ENCODE measurements at places on chromosomes 4 and X. TPM values are rescaled to one million over a fixed set of nuclear protein-coding genes. Genes with fewer than 3 reads are reported as not detected.
A peak's percentile ranks its signal among the peaks of the same experiment; 100 is the strongest.

DNA sequence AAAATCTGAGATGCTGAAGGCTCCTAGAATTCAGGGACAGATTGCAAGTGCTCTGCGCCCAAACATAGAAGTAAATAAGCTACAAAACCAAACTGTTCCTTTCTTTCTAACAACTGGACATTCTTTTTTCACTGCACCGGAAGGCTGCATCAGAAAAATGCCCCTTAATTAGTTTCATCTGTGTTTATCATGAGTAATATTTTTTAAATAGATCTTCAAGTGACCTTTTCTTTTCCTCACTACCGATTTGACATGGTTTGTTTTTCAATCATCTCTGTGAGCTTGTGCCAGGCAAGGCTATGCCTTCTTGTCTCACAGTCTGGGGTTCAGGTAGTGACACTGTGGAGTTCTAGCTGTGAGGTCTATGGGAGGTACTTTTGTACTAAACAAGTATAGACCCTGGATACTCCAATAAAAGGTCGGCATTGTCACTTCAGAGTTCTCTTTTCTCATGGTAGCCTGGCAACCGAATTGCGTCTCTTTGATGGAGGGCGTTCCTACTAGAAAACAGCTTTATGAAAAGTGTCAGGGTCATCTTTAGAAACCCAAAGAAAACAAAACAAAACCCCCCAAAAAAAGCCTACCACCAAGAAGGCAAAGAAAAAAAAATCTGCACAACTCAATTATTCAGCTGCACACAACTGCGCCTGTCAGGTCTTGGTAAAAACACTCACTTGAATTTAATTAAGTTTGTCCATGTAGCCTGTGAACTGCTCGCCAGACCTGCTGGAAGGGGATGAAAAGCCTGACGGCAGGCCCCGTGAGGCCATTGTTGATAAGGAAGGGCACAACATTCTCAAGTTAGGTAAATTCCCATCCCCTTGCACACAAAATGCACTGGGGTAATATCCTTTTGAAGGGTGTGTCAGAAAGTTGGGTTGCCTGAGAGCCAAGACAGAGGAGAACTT, 22.8 kb upstream of the ADAMTS3 start:
- no peaks in the 10 kb centered on the region for H3K4me1 ChIP-seq
- no peak for DNase-seq
- H3K36me3 ChIP-seq, result no peaks in the 10 kb centered on the region
- H3K4me3 ChIP-seq, result no peak overlapping the region
- H3K27ac ChIP-seq, result no peak overlapping the region

- no peaks in the 10 kb centered on the region for H3K27me3 ChIP-seq
- H3K36me3 ChIP-seq, result no peaks in the 10 kb centered on the region
- H3K4me1 ChIP-seq, result no peaks in the 10 kb centered on the region
- no peak overlapping the region for H3K27ac ChIP-seq
- DNase-seq, result no peak
Observed at GRCh38 chr4:79272126-79272525, 53.7 kb downstream of the NAA11 start.

DNA sequence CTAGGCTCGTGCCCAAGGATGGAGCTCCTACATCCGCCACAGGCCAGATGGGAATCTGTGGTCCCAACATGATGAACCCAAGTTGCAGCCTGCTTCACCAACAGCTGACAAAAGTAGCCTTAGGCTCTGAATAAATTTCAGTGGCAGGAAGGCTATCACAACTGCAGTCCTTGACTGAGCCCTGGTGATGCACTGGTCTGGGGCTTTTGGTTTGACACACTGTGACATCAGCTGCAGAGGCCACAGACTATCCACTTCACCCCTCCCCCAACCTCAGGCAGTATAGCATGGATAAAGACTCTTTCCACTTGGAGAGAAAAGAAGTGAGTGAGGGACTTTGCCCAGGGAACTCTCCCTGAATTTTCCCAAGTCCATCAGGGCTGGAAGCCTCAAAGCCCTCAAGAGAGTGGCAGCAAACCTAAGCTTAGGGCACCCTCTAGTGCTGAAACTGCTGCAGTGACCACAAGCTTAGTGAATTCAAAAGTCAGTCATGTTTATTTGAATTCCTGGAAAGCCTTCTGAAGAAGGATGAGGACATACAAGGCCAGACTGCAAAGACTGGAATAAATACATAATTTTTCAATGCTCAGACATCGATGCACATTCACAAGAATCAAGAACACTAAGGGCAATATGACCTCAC, 135.0 kb upstream of the TENT5D start:
- H3K27ac ChIP-seq, result no peak overlapping the region
- no peaks in the 10 kb centered on the region for H3K4me1 ChIP-seq
- DNase-seq, result no peak
- no peaks in the 10 kb centered on the region for H3K36me3 ChIP-seq
- no peaks in the 10 kb centered on the region for H3K27me3 ChIP-seq

VCX3A gene
- not detected for total RNA-seq

- no peaks in the 10 kb centered on the region for H3K27me3 ChIP-seq
- no peak overlapping the region for H3K4me3 ChIP-seq
- H3K4me1 ChIP-seq, result no peaks in the 10 kb centered on the region
Observed at GRCh38 chr4:67125636-67126514, 419.4 kb downstream of the CENPC start.

PDE6B gene
- total RNA-seq, result 11.4 TPM

- DNase-seq, result no peak
- no peaks in the 10 kb centered on the region for H3K27me3 ChIP-seq
- H3K4me3 ChIP-seq, result peak overlapping the region; percentile 93
- H3K27ac ChIP-seq, result peak overlapping the region; percentile 33
- peaks cover 6% of the 10 kb centered on the region for H3K36me3 ChIP-seq
- peaks cover 16% of the 10 kb centered on the region for H3K4me1 ChIP-seq
Observed at GRCh38 chr4:109729117-109729717, 653 bp downstream of the PLA2G12A start.

DNA sequence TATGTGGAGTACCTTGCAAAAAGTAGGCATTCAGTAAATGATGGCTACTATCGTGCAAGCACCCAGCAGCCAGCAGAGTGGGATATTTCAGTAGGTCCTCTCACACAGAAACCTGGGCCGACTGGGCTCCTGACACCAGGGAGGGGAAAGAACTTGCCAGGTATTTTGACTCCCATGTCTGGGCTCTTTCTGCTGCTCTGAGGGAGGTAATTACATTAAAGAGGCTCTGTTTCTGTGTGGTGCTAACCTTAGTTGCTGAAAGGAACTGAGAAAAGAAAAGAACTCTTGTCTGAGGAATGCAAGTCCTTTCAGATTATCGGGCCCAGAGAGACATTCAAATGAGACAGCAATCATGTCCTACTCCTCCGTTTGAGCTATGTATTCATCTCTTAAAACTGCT, 175.8 kb upstream of the MTMR8 start:
- no peaks in the 10 kb centered on the region for H3K4me1 ChIP-seq
- DNase-seq, result no peak
- no peak overlapping the region for H3K4me3 ChIP-seq
- H3K27ac ChIP-seq, result no peak overlapping the region
- H3K27me3 ChIP-seq, result no peaks in the 10 kb centered on the region

SFRP2 gene
- not detected for total RNA-seq

DNA sequence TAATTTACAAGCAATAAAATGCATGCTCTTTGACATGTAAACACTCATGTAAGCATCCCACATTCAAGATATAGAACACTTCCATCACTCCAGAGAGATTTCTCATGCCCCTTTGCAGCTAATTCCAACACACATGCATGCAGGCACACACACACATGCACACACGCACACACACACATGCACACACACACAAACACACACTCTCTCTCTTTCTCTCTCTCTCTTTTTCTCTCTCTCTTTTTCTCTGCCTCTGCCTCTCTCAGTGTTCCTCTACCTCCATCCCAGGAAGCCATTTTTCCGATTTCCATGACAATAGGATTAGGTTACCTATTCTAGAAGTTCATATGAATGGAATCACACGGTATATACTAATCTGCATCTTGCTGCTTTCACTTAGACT, 11.9 kb upstream of the SOD3 start:
- H3K27me3 ChIP-seq, result no peaks in the 10 kb centered on the region
- no peaks in the 10 kb centered on the region for H3K4me1 ChIP-seq
- DNase-seq, result no peak
- no peaks in the 10 kb centered on the region for H3K36me3 ChIP-seq
- no peak overlapping the region for H3K27ac ChIP-seq

OPRPN gene
- not detected for total RNA-seq

GRCh38 chrX:14825851-14826250, 47.0 kb downstream of the FANCB start:
- no peak overlapping the region for H3K27ac ChIP-seq
- H3K27me3 ChIP-seq, result no peaks in the 10 kb centered on the region
- H3K4me1 ChIP-seq, result no peaks in the 10 kb centered on the region

DNA sequence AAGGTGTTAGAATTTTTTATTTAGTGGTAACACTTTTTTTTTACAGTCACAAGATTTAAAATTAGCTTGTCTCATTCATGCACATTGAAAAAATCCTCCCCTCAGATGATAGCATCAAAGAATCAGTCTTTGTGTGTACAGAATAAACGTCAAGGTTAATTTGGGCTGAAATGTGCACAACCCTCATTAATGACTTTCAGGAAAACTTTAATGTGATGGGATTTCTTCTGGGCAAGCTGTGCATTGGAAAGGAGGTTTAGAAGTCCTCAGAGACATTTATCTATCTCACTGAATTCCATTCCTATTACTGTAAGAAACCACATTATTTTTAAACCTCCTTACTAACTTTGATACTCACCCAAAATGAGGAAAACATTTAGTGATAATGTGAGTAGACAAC, 88.2 kb upstream of the TECRL start:
- no peak overlapping the region for H3K27ac ChIP-seq
- H3K36me3 ChIP-seq, result no peaks in the 10 kb centered on the region
- no peaks in the 10 kb centered on the region for H3K4me1 ChIP-seq
- H3K27me3 ChIP-seq, result no peaks in the 10 kb centered on the region

CCDC149 gene
- total RNA-seq, result 0.69 TPM

DNA sequence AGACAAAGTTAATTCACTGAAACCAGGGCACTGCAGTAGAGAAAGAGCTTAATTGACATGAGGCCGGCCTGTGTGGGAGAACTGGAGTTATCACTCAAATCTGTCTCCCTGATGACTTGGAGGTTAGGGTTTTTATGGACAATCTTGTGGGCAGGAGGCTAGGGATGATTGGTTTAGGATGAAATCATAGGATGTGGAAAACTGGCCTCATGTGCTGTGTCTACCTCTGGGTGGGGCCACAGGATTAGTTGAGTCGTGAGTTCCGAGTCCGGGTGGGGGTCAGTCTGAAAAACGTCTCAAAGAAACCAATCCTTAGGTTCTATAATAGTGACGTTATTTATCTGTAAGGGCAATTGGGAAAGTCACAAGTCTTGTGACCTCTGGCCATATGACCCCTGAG, 68.1 kb downstream of the UCHL1 start:
- H3K36me3 ChIP-seq, result no peaks in the 10 kb centered on the region
- no peak overlapping the region for H3K27ac ChIP-seq
- H3K4me3 ChIP-seq, result no peak overlapping the region
- DNase-seq, result no peak
- H3K4me1 ChIP-seq, result no peaks in the 10 kb centered on the region
- no peaks in the 10 kb centered on the region for H3K27me3 ChIP-seq

DNA sequence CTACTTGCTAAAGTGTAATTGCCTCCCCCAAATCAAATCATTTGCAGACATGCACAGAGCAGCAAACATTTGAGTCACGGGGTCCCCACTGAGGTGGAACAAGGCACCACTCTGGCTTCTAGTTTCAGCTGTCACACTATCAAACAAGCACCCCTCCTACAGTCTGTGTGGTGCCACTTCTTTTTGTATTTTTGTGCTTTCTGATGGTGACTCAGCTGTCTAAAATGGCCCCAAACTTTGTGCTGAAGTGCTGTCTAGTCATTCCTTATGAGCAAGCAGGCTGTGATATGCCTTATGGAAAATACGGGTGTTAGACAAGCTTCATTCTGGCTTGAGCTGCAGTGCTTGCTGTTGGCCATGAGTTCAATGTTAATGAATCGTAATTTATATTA, 15.4 kb downstream of the IGFBP7 start:
- peaks cover 4% of the 10 kb centered on the region for H3K27me3 ChIP-seq
- H3K27ac ChIP-seq, result no peak overlapping the region
- H3K4me3 ChIP-seq, result no peak overlapping the region
- H3K4me1 ChIP-seq, result no peaks in the 10 kb centered on the region
- no peak for DNase-seq
- H3K36me3 ChIP-seq, result no peaks in the 10 kb centered on the region

- peaks cover 3% of the 10 kb centered on the region for H3K4me1 ChIP-seq
- H3K27me3 ChIP-seq, result no peaks in the 10 kb centered on the region
- no peak overlapping the region for H3K27ac ChIP-seq
- H3K36me3 ChIP-seq, result no peaks in the 10 kb centered on the region
- no peak overlapping the region for H3K4me3 ChIP-seq
Observed at GRCh38 chrX:78168065-78168464, 28.6 kb upstream of the TAF9B start.

DNA sequence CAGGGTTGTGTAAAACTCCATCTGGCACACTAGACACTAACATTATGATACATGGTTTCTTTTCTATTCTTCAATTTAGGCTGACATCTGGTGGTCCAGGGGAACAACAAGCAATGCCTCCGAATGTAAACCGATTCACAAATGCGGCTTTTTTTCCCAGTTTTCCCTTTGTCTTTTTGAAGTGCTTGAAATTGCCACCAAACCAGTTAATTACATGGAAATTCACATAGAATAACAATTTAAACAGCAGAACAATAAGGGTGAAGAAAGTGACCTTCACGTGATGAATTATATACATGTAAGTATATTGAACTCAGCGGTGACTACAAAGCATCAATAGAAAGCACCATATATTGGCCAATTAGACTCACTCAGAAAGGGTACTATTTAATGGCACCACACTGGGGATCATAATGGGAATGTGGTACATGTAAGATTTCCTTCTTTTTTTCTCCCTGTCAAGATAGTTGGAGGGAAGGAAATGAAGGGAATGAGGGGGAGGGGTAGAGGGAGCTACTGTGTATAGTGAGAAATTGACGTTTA, 103.9 kb downstream of the MMRN1 start:
- H3K4me1 ChIP-seq, result no peaks in the 10 kb centered on the region
- no peaks in the 10 kb centered on the region for H3K27me3 ChIP-seq
- H3K4me3 ChIP-seq, result no peak overlapping the region
- H3K27ac ChIP-seq, result no peak overlapping the region
- DNase-seq, result no peak
- no peaks in the 10 kb centered on the region for H3K36me3 ChIP-seq

SPANXN4 gene
- total RNA-seq, result not detected

DNA sequence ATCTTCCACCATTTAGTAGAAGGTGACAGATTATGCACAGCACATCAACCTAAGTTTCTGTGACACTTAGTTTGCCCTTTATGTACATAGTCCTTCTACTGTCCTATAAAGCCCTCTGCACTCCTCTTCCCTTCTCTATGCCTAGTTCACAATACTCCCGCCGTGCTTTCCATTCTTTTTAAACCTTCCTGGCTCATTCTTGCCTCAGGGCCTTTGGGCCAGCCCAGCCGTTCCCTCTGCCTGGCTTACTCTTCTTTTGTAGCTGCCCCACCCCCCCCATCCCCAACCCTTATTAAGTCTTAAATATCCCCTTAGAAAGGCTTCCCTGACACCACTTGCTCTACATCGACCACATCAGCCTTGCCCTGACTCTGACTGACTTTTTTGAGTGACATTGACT, 33.0 kb downstream of the SGMS2 start:
- peaks cover 3% of the 10 kb centered on the region for H3K27me3 ChIP-seq
- DNase-seq, result no peak
- no peaks in the 10 kb centered on the region for H3K36me3 ChIP-seq
- H3K4me1 ChIP-seq, result no peaks in the 10 kb centered on the region
- no peak overlapping the region for H3K4me3 ChIP-seq
